ENCODE measurements at places on chromosomes 6 and 20.

DNA sequence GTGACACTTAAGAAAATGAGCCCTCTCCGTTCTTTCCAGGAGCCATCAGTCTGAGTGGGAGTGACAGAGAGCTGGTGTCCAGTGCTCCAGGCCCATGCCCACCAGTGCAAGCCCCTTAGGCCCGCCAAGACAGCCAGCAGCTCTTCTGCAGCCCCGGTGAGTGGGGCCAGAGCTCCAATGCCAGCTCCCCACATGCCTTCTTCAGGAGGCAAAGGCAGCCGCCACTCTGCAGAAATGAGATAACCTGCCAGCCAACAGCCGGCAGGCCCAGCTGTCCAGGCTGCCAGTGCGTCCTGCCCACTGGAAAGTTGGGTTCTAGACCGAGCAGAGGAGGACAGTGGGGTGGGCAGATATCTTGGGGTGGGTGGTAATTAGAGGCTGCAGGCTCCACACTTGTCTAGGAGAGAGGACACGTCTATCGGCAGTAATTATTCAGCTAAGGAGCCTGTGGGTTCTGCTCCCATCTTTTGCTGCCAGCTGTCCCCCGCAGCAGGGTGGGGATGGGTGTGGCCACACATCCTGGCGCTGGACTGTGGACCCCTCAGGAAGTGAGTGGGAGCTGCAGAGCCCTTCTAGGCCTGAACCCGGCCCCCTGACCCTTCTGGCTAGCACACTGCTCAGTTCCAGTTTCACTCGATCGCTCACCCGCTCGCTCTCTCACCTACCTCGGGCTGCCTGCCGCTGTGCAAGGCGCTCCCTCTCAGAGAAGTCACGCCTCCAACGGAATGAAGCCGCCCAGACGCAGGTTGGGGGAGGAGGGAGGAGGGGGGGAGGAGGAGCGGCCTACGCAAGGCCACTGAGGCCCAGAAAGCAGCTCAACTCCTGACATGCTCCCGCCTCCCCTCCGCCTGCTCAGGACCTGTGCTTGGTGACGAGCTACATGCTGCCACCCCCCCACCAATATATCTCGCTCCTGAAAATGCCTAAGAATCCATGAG is 3.6 kb downstream of the GRM4 start:
- no peak for DNase-seq

DNA sequence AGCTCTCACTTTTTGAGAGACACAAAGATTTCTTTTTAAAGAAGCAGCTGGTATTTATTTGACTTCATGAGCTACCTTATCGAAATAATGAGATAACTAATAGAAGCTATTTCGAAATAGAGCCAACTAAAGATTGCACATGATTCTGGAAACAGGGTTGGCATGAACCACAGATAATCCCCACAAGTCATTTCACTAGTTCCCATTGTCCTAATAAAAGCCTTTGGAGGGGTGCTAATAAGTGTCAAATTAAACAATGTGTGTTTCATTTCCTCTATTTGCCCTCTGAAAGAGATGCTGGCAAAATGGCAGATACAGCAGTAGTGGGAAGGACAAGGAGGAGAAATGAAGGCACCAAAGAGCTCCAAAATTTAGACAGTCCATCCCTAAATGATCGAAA is 78.6 kb upstream of the RIPOR2 start:
- no peak for DNase-seq

DNA sequence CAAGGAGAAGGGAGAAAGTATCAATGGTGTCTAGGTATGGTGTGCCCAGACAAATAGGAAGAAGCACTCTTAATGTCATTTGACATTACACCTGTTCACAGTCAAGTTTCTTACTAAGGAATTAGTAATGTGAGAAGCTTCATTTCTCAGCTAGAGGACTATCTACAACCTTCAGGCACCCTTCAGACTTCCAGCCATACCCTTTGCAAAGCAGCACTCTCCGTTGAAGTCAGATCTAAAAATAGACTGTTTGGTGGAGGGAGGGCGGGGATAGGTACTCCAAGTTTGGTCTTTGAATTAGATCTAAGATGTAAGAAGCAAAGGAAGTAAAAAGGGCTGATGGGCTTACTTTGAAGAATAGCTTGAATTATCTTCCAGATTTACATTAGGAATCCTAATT is 311.1 kb downstream of the SLC35F1 start:
- no peak for DNase-seq

- no peak for DNase-seq
These were observed 187.8 kb downstream of the SASH1 start for GRCh38 chr6:148530394-148530953.

DNA sequence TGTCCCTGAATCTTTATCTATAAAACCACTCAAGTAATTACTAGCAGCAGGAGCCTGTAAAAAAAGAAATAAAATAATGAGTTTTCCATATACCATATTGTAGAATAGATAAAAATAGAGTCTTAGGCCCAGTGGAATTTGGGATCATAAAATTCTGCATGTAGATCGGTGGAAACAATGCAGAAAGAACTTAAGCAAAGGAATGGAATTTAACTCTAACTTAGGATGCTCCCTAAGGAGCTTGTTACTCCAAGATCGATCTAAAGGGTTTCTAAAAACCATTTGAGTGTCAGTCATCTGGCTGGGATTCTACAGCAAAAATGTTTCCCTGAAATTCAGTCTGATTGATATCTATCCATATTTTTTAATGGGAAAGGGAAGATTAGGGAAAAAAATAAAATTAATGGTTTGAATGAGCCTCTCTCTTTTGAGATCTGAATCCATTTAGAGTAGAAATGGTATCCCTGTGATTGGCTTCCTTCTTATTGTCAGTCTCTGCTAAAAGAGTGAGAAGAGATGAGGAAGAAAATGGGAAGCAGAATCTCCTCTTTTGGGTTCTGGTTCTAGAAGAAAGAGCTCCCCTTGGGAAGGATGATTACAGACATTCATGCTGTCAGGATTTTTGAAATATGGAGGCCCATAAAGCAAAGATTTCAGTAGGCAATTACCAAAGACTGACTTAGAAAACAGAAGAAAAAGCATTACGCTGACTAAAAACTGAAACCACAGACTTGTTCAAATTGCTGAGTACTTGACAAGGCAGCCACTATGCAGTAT is 564.3 kb upstream of the MARCKS start:
- DNase-seq: no peak

- no peak for DNase-seq
These were observed 25.8 kb downstream of the CAP2 start for GRCh38 chr6:17419189-17419575.

- DNase-seq: no peak
These were observed 11.7 kb upstream of the SLC22A23 start for GRCh38 chr6:3468585-3468984.

DNA sequence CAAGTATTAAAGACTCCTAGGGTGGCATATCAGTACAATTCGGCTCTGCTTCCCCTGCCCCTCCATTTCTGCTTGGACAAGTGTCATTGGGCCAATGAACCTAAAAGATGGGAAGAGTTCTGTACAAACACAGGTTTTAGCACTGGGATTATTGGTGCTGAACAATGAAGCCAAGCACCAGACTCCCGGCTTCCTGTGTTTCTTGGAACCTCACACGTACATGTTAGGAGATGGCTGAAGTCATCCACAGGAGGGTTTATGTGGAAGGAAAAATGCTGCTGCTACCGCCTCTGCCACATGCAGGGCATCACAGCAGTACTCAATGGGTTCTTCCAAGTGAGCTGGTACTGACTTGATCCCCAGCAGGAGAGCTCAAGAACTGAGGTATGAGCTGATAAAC is 49.7 kb downstream of the TNFRSF21 start:
- DNase-seq: no peak

GRCh38 chr6:137610702-137611101 is 116.5 kb upstream of the OLIG3 start:
- no peak for DNase-seq

- no peak for DNase-seq
These were observed 38.6 kb downstream of the ASXL1 start for GRCh38 chr20:32396646-32397160.

GRCh38 chr6:43089874-43090558 is 13.9 kb downstream of the PTK7 start:
- DNase-seq: no peak

- no peak for DNase-seq
These were observed 19.3 kb downstream of the UST start for GRCh38 chr6:148765898-148766808.

DNA sequence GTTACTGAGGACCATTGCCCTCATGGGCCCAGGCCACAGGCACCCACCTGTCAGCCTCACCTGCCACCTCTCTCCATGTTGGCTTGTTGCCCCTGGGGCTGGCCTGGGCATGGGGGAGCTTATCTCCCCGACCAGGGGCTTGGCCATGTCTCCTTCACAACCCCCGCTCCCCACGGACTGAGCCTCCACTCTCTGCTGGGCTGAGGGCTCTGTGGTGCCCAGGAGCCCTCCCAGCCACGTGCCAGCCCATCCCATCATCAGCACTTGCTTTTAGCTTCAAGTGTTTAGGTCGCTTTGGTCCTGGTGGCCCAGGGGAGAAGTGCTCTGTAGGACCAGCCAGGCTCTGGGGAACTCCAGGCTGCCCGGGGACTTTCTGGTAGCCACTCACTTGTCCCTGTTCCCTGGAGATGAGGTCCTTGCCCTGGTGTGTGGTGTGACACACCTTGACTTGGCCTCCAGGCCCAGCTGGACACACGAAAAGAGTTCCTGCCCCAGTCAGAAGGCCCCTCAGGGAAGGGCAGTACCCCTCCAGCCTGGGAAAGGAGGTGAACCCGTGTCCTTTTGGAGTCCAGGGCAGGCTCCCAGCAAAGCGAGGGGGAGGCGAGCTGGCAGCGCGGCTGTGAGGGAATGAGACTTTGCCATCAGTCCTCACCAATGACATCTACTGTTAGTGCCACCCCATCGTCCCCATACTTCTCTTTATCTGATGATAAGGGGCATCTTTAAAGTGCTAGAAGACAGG is 352.6 kb downstream of the ZFAND3 start:
- no peak for DNase-seq

DNA sequence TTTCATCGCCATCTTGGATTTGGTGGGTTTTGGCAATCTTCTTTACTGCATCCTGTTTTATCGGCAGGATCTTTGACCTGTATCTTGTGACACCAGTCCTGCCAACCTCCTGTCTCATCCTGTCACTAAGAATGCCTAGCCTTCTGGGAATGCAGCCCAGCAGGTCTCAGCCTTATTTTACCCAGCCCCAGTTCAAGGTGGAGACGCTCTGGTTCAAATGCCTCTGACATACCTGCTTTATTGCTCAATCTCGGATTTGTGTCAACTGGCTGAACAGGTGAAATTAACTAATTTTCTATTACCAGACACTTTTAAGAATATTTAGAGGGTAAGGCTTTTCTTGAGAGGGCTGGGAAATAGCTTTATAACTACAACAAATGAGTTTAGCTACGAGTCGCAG is 102.5 kb downstream of the SASH1 start:
- DNase-seq: no peak

DNA sequence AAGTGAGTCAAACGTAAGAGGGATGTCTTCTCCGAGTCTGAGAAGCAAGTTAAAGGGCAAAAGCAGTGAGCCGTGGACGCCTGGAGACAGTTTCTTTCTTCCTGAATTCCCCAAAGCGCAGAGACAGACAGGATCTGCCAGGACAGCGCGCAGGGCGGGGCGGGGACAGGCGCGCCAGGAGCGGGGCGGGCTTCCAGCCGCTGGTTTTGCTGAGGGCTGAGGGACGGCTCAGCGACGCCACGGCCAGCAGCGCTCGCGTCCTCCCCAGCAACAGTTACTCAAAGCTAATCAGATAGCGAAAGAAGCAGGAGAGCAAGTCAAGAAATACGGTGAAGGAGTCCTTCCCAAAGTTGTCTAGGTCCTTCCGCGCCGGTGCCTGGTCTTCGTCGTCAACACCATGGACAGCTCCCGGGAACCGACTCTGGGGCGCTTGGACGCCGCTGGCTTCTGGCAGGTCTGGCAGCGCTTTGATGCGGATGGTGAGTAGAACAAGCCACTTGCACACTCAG is at the start of gene SCGN:
TSS of gene SCGN (plus strand) at position 209 of the 509 bp plus-strand sequence. CDS start at position 398, 189 bp downstream.
- no peak for DNase-seq

DNA sequence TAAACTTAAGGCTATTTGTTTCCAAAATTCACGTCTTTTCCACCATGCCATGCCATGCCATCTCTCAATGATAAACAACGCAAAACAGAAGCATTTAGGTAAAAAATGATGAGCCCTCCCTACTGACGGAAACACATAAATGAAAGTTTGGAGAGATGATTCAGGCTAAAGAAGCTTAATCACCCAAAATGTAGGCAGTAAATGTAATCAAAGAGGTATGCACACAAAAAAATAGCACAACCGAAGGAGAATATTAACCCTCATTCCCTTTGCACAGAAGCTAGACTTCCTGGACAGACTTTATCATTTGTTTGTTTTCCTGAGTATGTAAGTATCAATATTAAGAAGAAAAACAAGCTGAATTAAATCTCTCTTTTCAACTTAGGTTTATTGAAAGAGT is 28.8 kb downstream of the DCDC2 start:
- no peak for DNase-seq

DNA sequence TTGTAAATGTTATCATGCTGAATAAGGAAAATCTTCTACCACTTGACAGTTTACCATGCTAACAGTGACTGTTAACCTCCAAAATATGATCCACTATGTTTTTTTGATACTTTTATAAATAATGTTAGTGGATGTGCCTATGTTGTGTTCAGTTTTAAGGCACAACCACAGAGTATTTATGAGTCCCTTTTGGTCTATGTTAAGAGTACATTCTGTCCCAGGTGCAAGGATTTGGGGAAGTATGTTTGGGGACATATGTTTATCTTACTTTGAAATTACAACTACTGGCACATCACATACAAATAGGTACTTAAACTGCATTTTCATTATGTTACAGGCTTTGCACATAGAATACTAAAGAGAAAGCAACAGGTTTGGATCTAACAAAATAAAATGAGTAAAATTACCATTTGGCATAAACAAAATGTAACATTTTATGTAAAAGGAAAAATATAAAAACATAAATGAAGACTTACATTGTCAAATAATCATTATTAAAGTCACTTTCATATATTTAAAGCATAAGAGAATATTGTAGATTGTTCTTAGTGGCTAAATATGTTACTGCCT is 71.2 kb downstream of the SESN1 start:
- DNase-seq: no peak

DNA sequence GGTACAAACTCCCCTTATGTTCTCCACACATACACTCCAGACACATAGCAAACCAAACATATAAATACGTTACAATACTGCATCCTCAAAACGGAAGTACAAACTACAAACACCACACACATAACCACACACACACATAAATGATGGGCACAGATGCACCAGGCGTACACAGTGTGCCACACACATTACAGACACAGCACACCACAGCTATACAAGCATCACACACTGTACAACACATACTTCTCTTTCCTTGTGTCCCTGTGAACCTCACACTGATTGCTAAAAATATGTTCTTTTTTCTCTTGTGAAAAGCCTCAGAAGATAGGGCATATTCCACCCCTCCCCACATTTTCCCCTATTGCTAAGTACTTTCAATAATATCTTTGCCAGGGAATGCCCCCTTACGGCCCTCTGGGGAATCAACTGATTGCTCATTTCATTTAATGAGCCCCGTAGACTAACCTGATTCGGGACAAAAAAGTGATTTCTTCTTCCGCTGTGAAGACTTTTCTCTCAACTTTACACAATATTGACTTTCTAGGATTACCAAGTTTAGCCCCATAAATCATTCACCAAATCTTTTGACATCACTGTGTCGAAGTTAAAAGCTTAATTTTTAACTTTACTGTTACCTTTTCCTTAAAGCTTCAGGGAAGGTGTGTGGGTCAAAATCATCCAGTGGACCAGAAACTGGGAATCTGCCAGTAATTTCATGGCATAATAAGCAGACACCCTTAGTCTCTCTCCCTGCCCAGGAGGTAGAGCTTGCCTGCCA is at the start of gene SLC17A1:
TSS of gene SLC17A1 (minus strand) at position 521 of the 775 bp plus-strand sequence. CDS start 1,495 bp downstream, outside the sequence.
- no peak for DNase-seq

GRCh38 chr20:61387954-61388348 is 135.9 kb downstream of the CDH4 start:
- DNase-seq: no peak

- no peak for DNase-seq
These were observed 30.7 kb downstream of the MGME1 start for GRCh38 chr20:17999566-17999965.
